Foreskin fibroblast (primary cell): ENCODE measurements at places on chromosomes 2 and 18.

DNA sequence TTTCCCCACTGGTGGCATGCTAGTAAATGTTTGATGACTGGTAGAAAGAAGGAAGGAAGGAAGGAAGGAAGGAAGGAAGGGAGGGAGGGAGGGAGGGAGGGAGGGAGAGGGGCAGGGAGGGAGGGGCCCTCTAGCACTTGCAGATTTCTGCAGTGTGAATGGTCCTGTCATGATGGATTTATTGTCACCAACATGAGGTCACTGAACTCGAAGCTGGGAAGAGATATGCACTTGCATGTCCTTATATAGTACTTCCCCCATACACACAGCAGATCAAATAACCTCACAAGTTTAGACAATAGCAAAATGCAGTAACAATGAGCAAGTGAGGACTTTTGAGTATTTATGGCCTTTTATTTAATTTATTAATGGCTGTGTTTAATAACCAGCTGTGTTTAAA is 44.5 kb upstream of the CXCR4 start:
- DNase-seq, result no peak

DNA sequence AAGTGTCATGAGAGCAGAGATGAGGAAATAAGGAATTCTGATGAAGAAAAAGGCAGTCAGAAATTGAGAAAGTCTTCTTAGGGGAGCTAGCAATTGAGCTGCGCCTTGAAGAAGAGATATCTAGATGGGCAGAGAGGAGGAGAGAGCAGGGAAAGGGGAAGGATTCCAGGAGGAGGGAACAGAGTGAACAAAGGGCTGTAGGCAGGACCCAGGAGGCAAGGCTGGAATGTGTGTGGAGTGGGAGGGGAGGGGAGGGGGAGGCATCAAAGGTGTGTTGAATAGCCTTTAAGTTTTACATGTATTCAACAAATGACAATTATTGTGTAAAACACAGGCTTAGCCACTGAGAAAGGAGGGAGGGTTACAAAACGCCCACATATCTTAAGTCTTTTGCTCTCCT is 164.5 kb downstream of the TDRD15 start:
- DNase-seq, result no peak

DNA sequence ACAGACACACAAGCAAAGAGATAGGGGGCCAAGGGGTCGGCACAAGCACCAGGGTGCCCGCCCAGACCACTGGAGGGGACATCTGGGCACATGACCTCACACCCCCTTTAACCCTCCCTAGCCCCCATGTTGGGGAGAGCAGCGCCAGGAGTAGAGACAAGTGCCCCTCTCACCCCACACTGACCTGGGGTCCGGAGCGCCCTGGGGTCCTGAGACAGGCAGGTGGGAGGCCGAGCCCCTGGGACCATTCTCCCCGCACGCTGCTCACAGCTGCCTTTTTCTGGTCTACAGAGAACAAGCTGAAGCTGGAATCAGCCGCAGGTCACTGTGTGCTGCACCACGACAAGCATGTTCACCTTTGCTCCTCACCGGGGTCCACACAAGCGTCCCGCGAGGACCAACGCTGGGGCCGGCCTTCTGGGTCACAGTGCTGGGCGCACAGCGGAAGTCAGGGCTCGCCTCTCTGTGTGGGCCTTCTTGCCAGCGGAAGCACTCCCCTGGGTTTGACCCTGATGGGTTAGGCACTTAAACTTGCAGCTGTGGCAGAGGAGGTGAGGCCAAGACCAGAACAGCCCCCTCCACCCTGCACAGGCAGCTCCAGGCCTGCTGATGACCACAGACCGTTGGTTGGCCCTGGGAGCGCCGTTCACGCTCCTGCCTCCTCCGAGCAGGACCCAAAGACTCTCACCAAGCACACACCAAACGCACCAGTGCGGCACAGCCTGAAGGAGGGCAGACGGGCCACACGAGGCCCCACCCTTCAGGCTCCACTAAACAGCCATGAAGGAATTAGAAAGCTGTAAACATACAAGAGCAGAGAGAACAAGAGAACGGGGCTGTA is 275.3 kb downstream of the EIPR1 start:
- no peak for DNase-seq

GRCh38 chr2:104332731-104333130 is 521.2 kb upstream of the POU3F3 start:
- DNase-seq, result no peak

DNA sequence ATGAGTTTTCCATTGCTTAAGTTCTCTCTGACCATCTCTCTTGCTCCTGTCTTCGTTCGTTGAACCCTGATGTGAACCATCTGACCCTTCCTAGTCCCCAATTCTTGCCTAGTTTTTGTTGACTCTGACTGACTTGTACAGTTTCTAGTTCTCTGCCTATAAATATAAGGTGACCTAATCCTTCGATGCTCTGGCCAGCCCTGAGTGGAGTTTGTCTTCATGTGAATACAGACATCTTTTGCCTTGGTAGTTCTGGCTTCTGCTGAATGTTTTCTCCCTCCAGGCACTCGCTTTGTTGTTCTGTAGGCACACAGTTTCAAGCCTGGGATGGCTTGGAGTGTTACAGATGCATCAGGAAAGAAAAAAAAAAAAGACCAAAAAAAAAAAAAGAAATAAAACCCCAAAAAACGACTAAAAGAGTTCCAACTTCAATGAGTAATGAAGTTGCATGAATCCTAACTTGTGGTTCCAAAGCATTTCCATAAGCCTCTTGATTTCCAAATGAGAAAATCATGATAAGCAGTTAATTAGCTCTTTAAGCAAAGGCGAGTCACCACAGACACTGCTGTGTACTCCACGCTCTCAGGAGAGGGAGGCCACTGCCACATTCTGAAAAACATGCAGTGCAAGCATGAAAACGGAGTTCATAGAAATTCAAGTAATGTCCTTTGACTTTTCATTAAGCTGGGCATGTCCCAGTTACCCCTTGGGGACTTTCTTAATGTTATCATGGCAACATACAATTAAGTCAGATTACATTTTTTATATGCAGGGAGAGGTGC is 165.2 kb downstream of the TDRD15 start:
- no peak for DNase-seq

GRCh38 chr2:220767591-220768255 is 804.4 kb downstream of the EPHA4 start:
- DNase-seq, result no peak

DNA sequence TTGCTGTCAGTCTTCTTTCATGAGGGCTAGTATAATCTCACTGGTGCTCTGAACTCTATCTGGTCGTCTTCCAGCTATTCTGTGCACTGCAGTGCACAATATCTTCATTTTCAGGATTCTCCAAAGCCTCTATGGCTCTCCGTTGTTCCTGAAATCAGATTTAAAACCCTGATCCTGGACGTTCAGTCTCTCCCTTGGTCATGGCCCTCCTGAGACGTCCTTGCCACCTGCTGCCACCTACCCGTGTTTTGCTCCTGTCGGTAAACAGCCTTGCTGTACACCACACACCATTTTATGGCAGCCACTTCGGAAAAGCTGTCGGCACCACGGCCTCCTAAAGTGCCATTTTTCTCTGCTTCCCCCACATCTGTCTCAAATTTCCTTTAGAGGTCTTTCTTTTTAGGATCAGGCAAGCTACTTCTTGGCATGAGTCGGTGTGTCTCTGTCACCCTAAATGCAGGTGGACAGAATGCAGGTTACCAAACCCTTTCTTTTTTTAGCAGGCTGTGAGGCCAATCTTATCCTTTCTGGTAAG is 170.0 kb downstream of the HRH4 start:
- no peak for DNase-seq

DNA sequence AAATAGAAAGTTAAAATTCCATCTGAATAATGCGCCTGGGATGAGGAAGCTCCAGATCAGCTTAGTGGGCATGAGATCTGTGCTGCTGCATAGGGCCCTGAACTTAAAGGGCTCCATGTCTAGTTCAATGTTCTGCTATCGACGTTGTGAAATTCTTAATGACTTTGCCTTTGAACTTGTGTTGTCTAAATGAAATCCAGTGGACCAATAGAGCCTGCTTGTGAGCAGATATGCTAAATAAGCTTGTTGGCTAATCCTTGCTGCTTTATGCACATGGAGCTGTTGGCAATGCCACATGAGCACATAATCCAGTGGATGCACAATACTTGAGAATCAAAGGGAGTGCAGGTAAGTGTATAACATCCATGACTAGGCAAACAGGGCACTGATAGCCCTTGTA is 228.6 kb downstream of the TNS1 start:
- no peak for DNase-seq

GRCh38 chr2:158663796-158664195 is 131.3 kb upstream of the DAPL1 start:
- DNase-seq, result no peak

GRCh38 chr2:151840216-151841046 is 12.2 kb upstream of the ARL5A start:
- no peak for DNase-seq

DNA sequence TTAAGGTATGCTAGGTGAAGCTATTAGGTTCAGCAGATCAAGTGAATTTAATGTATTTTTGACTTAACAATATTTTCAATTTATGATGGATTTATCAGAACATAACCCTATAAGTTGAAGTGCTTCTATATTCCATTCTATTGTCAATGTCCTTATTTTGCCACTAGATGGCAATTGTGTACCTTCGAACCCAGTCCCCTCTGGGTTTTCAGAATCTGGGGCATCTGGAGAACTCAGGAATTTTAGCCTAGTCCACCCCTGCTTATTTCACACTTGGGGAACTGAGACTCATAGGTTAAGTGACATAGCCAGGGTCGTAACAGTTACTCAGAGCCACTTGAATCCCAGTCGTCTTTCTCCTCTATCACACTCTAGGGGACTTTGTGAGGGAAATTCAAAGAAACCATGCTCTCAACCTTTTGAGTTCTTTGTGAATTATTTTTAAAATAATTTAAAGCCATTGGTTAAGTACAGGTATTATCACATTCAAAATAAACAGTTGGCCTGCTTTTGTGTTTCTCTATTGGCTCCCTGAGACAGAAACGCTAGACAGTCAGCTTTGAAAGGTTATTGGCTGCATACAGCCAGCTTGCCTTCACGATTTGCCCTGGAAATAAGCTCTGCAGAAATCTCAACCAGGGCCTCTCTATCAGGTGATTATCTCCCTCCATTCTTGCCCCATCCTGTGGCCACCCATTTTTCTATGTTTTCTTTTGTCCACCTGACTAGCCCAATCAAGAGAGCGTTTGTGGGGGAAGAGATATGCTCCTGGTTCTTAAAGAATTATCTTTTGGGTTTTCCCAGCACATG is 145.0 kb downstream of the TTC27 start:
- peak; percentile 48 for DNase-seq

DNA sequence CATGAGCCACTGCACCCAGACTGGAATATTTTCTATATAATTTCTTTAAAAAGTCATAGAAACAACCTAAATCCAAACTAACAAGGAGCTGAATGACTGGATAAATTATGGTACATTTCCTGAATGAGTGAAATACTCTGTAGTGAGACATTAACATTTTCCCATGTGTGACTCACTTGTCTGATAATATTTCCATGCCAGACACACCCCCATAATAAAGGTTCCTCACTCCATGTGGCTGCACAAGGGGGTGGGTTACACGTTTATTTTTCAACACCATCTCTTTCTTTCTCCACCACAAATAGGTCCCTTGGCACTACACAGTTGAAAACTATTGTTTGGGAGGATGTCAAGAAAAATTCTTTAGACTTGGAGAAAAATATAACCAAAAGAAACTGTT is 266.3 kb upstream of the LYPD1 start:
- DNase-seq, result no peak

- peak; percentile 86 for DNase-seq
These were observed 3.5 kb downstream of the ACSL3 start for GRCh38 chr2:222864296-222864695.

- no peak for DNase-seq
These were observed 1456.1 kb upstream of the ACVR2A start for GRCh38 chr2:146388757-146389156.

DNA sequence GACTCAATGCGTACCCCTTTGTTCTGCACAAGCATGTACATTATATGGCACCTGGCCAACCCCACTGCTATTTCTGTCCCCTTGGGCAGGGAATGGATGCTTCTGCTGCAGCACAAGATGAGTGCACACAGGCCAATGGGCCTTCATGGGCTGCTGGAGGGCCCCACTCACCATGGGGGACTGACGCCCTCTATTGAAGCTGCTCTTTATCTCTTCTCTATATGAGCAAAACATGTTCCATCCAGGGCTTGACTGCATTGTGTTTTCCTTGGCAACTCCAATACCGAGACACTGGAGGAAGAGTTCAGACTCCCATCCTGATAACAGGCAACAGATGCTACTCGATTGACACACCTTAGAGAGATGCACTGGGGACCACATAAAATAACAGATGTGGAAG is 251.6 kb upstream of the NCKAP5 start:
- DNase-seq, result peak; percentile 78

DNA sequence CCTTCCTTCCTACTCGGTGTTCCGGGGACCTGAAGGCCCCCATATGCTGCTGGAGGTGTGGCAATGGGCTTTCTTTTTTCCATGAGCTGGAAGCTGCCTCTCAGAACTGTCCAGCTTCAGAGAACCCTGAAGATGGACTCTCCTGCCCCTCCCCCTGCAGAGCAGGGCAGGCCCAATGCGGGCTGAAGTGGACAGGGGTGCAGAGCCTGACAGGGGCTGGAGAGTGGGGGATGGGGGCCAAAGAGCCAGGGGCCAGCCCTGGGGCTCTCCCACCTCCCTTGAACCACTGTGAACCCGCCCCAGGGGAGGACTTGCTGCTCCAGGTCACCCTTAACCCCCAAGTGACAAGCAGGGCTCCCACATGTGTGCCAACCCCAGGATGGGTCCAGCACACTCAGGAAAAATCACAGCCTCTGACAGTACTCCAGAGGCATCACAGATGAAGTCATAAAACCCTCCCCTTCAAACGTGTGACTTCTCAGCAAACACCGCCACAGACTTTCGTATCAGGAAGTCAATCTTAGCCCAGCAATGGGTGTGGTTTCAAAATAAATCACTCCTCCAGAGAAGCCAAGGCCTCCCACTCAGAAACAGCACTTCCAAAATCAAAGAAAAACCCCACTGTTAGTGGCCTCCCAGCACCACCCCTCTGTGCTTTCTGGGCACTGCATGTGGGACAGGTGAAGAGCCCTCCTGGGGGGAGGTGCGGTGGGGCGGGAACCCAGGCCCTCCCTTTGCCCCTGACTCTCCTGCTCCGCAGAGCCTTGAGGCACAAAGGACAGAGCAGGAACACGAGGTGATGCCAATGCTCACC is 135.8 kb downstream of the HDAC4 start:
- peak; percentile 77 for DNase-seq

DNA sequence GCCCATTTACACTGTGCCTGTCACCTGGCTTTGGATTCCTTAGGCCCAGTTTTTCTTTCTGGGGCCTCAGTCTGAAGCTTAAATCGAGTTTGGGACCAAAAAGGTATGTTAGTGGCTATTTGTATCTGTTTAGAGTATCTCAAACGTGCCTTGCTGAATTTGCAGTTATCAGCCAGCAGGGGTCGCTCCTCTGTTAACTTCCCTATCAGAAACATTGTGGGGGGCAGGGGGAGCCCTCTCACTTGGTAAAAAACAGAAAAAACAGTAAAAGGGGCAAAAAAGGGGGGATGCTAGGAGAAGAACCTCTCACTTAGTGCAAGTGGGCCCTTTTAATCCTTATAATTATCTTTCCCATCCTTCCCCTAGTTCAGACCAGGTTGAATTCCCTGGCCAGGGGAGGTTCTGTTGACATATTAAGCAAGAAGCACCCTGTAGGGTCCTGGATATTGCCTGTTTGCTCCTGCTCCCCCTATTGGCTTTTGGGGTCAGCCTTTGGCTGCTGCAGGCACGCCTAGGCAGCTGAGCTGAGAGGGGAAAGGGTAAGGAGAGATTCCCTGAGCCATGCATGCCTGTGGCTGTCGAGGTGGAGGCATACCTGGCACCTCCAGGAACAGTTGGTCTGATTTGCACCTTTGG is 8.8 kb upstream of the IFIH1 start:
- DNase-seq, result no peak
